ENCODE measurements at places on chromosomes 7 and 10.

DNA sequence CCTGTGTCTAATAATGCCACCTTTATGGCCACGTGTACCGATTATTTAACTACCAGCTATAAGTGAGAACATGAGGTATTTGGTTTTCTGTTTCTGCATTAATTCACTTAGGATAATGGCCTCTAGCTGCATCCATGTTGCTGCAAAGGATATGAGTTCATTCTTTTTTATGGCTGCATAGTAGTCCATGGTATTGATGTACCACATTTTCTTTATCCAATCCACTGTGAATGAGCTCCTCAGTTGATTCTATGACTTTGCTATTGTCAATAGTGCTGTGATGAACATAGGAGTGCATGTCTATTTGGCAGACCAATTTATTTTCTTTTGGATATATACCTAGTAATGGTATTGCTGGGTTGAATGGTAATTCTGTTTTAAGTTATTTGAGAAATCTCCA is 96.4 kb downstream of the SLC25A40 start:
- no peak for DNase-seq

- no peak for DNase-seq
Measured at GRCh38 chr7:132650498-132650897, 74.2 kb upstream of the PLXNA4 start.

GRCh38 chr10:14839305-14839695 is 1.2 kb downstream of the HSPA14 start:
- no peak for DNase-seq

DNA sequence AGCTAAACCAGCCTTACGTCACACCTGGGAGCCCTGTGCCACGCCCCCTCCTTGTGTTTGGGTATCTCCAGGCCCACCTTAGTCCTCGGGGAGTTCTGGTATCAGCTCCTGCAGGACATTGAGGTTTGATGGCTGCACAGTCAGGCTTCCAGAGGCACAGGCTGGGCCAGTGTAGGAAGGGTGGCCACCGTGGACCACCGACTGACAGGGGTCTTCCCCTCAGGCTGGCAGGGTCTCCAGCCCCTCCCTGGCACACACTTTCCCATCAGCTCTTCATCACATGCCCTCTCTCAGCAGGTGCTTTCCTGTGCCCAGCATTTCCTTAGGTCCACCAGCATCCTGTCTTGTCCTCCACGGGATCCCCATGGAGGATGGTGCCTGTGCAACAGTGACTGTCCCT is 413.1 kb downstream of the TCERG1L start:
- DNase-seq = no peak

- DNase-seq = no peak
Measured at GRCh38 chr7:27031289-27032172, 64.3 kb downstream of the HOXA1 start.

DNA sequence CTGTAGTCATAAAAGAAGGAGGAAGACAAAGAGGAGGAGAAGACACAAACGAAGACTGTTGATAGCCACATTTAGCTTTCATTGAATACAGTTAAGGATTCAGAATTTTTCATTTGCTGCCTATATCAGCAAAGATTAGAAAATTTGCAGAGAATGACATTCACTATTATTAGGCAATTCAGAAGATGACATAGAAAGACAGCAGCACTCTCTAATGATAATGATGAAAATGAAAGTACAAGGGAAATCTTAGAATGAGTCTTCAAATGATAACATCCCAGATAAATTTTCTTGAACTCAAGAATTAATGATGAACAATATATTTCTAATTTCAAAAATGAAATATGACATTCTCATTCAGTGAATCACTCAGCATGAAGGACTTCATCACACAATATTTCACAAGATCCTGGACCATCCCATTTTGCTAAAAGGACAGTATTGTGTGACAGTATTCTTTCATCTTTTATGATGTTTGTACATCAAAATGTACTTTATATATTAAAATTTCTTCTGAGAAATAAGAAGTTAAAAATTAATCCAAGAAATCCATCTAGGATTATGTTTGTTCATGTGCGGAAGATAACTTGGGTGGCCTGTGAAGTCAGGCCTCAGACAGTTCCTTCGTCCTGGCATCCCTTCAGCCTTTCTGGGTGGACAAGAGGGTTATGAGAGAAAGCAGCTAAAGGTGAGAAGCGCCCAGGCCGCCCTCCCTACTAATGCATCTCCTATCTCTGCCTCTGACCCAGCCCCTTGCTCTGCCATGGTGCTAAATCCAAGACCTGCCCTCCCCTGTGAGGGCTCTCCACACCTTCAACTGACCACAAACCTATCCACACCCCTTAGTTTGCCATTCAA is 47.4 kb upstream of the CAMK2B start:
- DNase-seq = no peak

Measured in effector memory CD4-positive, alpha-beta T cell (primary cell).